ENCODE measurements at places on chromosomes 11 and 22. TPM values are rescaled to one million over a fixed set of nuclear protein-coding genes. Genes with fewer than 3 reads are reported as not detected.

TMEM121B gene
- total RNA-seq: 0.15 TPM

CNGA4 gene
- not detected for total RNA-seq

NPAS4 gene
- 0.29 TPM for total RNA-seq

CELF1 gene
- total RNA-seq: 99.4 TPM

PRMT3 gene
- 14.2 TPM for total RNA-seq

C1QTNF4 gene
- total RNA-seq: 0.17 TPM

LMO1 gene
- total RNA-seq: not detected

APOBEC3B gene
- 7.4 TPM for total RNA-seq

CHCHD10 gene
- total RNA-seq: 0.58 TPM

MB gene
- total RNA-seq: not detected

OR51E2 gene
- total RNA-seq: not detected

PNPLA5 gene
- 0.50 TPM for total RNA-seq

SMCO4 gene
- total RNA-seq: 7.1 TPM

TSGA10IP gene
- total RNA-seq: 0.33 TPM

ADORA2A gene
- 1.2 TPM for total RNA-seq

GRM5 gene
- total RNA-seq: not detected

SCGB1C1 gene
- total RNA-seq: not detected

KCNJ1 gene
- under 0.01 TPM for total RNA-seq

DENND6B gene
- total RNA-seq: 6.8 TPM

SHANK3 gene
- total RNA-seq: 1.5 TPM

All from smooth muscle cell of trachea (primary cell).